Neural progenitor cell (in vitro differentiated cells): ENCODE measurements at places on chromosomes 3 and 15. TPM values are rescaled to one million over a fixed set of nuclear protein-coding genes. Genes with fewer than 3 reads are reported as not detected.

RBP2 gene
- not detected in 2 replicates for total RNA-seq

- DNase-seq: no peak
Measured at GRCh38 chr3:71511037-71511436, 72.5 kb downstream of the FOXP1 start.

SLC6A11 gene
- total RNA-seq: 0.86 and 1.2 TPM in 2 replicates

FSIP1 gene
- 2.1 and 2.5 TPM in 2 replicates for total RNA-seq

LMAN1L gene
- total RNA-seq: not detected in 2 replicates

GRCh38 chr3:118577055-118577777 is 457.4 kb downstream of the IGSF11 start:
- no peak for DNase-seq

GRCh38 chr3:149016669-149017541 is 25.6 kb downstream of the GYG1 start:
- no peak for DNase-seq

CBLB gene
- 61.2 and 105 TPM in 2 replicates for total RNA-seq

GRCh38 chr15:91253605-91254004 is 153.5 kb downstream of the SV2B start:
- DNase-seq: no peak

GRCh38 chr15:47386459-47386858 is 330.8 kb upstream of the SEMA6D start:
- DNase-seq: no peak

- DNase-seq: no peak
Measured at GRCh38 chr15:40879609-40880008, 5.6 kb upstream of the RHOV start.

DNA sequence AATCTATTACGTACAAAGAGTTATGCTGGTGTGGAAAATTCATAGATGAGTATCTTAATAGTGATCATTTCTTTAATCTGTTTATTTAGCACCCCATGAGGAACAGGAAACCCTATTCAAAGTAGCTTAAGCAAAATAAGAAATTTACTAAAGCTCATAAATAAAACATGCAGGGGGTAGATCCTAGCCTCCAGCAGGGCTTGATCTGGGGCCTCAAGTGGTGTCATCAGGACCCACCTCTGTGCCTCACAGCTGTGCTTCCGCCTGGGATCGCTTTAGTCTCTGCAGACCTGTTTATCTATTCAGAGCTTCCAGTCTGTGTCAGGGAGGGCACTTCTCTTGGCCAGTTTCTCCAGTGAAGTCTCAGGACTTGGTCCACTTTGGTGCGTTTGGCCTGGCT is 171.0 kb upstream of the SLC24A5 start:
- no peak for DNase-seq

GRCh38 chr3:115843206-115843605 is 219.9 kb downstream of the GAP43 start:
- no peak for DNase-seq

GRCh38 chr15:41782371-41783282 is 8.3 kb downstream of the MAPKBP1 start:
- DNase-seq: peak; percentile 26

DNA sequence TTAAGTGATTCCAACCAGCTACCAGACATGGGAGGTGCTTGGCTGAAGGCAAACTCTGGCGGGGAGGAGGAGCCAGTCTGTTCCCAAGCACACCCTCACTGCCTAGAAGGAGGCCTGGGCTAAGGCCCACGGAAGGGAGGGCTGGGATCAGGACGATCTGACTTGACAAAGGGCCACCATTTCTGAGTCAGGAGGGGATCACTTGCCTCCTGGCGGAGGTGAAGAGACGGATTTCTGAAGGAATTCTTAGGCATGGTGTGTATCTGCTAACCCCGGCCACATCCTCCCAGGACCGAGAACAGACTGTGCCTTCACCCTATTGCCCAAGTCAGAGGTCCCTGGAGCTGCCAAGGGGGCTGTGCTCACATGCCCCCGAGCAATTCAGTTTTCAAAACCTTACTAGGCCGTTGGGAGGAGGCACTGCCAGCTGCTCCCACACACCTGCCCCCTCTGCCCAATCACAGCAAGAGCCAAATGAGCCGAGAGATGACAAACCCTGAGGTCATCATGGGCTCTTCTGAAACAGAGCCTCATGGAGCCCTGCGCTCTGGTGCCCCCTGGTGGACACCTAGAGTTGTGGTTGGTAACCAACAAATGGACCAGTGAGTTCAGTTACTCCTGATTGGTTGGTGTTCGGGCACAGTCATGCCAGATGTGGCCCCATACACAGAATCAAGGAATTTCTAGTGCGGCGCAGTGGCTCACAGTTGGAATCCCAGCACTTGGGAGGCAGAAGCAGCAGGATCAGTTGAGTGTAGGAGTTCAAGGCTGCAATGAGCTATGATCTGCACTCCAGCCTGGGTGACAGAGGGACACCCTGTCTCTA is 6.5 kb upstream of the TNK2 start:
- DNase-seq: peak; percentile 95

ARL14 gene
- not detected in 2 replicates for total RNA-seq

GRCh38 chr3:32913790-32914446 is 37.5 kb upstream of the CCR4 start:
- no peak for DNase-seq

PLCB2 gene
- total RNA-seq: 0.56 and 2.1 TPM in 2 replicates

DNA sequence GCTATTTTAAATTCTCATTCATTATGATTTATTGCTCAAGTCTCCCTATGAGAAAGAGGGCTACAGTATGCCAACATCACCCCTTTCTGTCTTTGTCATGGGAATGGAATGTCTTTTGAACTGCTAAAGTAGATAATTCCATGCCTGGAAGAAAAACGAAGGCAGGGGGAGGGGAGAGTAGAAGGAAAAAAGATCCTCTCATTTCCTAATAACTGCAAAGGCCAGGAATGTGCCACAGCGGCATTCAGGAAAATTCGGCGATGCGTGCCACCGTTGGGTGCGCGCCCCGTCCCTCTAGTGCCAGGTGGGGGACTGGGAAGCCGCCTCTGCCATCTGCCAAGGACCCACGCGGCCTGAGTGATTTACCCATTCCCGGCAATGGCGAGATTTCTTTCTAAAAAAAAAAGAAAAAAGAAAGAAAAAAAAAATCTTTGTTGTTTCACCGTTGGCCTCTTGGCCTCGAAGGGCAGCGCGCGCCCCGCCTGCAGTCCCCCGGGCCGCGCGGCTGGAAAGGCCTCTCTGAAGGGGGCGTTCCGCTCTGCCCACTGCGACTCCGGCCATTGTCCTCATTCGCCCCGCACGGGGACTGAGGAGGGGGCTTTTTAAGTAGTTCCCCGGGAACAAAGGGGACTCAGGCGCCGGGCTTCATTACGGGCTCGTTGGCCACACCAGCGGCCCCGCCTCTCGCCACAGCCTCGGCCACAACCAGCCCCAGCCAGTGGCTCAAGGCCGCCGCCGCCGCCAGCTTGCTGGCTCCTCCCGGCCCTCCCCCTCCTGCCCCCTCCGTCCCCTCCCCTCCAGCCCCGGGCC is 54.5 kb downstream of the CPN2 start:
- peak; percentile 98 for DNase-seq

CPB1 gene
- not detected in 2 replicates for total RNA-seq

MB21D2 gene
- total RNA-seq: 11.3 and 15.1 TPM in 2 replicates

CISH gene
- 0.32 and 0.90 TPM in 2 replicates for total RNA-seq

RRP9 gene
- total RNA-seq: 10.5 and 20.1 TPM in 2 replicates
